ENCODE measurements at places on chromosomes 11 and 22.

DNA sequence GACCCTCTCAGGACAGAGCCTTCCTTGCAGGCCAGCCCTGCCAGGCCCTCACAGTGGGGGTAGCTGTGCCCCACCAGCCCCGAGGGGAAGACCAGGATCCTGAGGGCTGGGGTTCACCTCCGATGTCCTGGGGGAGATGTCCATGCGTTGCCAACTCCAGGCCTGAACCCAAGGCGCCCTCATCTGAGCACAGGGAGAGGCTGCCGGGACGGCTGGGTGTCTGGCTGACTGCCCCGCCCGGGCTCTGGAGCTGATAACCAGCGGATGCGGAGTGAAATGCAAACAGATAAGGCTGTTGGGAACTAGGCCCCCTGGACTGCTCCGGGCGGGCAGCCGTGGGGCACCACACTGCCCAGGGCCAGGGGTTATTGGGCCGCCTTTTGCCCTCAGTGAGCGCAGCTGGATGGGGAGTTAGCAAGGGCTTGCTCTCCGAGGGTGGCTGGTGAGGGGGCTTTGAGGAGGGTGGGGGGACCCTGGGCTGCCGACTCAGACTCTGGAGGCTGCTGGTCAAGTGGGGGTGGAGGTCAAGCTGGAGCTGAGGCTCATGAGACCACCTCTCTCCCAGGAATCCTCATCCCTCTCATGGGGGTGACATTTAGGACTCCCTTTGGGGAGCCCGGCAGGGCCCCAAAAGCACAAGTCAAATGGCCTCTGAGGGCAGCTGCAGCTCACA is 5.6 kb upstream of the MUC6 start:
- DNase-seq = no peak

DNA sequence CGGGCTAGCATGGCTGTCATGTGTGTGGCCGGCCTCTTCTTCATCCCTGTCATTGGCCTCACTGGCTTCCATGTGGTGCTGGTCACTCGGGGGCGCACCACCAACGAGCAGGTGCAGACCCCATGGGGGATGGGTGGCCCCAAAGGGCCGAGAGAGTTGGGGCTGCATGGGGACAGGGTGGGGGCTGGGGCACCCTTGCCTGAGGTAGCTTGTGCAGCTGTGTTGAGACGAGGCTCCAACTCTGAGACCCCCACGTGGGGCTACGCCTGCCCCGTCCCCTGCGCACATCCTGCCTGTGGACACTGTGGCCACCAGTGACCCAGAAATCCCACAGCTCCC is 8.5 kb downstream of the ZDHHC8 start:
- no peak for DNase-seq

GRCh38 chr11:104338186-104338585 is 174.2 kb upstream of the PDGFD start:
- no peak for DNase-seq

DNA sequence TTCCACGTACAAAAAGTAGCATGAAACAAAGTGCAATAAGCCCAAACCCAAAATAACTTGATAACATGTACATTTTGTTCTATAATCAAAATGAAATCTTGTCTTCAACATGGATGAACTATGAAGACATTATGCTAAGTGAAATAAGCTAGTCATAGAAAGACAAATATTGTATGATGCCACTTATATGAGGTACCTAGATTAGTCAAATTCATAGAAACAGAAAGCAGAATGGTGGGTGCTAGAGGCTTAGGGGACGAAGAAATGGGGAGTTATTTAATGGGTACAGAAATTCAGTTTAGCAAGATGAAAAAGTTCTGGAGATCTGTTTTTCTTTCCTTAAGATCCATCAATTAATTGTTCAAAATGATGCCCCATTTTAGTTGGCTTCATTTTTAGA is 7.5 kb downstream of the PGM2L1 start:
- no peak for DNase-seq

DNA sequence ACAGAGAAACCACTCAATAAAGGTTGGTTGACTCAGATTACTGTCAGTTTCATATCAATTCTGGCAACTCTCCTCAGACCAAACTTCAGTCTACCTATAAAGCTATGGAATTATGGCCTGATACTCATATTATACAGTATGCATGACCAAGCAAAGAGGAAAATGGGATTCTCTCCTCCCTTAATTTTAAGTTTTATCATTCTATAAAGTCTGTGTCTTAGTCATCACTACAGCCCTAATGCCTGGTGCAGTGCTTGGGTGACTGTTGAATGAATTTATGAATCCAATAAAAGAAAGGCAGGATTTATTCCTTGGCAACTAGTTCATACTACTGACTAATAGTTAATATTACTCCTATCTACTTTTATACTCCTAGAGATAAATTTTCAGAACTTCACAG is 37.6 kb upstream of the GRAMD1B start:
- no peak for DNase-seq

DNA sequence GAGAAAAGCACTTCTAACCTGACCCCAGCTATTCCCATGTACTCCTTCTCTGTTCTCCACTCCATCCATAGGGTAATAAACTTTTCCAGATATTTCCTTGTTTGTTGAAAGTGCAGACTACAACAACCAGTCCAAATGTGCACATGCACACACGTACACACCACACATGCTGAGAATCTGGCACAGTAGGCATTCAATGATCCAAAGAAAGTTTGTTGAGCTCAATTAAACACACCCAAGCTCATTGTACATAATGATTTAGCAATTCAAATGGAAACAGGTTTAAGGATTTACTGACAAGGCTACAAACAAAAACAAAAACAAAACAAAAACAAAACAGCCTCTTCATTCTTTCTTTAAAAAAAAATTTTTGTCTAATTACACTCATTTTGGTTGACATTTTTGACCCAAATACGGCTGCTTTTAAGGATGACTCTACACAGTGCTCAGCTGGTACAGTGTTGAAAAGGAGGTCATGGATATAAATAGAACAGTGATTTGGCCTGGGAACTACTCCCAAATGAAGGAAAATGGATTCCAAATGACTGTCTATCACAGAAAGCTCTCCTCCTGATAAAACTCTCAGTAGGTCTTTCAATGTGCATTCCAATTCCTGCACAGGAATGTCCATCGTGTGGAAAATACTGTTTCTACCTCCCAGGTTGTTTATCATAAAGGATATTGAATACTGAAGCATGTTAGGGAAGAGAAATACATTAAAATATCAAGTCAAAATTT is 232.2 kb downstream of the GUCY1A2 start:
- no peak for DNase-seq

DNA sequence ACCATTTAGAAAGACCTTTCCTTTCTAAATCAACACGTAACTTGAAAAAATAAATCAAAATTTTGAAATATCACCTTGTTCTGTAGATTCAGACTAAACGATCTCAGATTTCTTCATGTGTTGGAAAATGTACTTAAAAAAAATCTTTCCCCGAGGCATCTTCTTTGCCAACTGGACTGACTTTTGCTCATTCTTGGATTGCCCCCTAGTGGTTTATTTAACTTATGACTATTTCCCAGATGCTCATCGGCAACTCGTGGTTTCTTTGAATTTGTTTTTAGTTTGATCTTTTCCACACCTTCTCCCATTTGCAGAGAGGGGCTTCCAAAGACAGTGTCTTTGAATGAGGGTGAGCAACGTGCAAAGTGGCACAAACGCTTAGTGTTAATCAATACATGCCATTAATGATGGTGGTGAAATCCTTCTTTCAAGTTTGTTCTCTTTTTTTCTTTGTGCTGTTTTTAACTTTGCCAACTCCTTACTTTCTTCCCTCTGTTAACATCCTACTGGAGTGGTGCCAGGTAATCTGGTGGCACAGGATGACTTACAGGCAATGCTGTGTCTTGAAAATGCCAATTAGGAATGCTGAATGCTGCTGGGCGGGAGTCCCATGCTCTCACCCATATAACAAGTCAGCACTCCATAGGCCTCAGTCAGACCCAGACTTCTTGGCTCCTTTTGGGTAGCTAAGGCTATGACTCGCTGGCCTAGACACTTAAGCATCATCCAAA is 18.3 kb downstream of the PRSS23 start:
- peak; percentile 78 for DNase-seq

- peak; percentile 22 for DNase-seq
Measured at GRCh38 chr11:75204685-75205563, 35.6 kb upstream of the TPBGL start.

DNA sequence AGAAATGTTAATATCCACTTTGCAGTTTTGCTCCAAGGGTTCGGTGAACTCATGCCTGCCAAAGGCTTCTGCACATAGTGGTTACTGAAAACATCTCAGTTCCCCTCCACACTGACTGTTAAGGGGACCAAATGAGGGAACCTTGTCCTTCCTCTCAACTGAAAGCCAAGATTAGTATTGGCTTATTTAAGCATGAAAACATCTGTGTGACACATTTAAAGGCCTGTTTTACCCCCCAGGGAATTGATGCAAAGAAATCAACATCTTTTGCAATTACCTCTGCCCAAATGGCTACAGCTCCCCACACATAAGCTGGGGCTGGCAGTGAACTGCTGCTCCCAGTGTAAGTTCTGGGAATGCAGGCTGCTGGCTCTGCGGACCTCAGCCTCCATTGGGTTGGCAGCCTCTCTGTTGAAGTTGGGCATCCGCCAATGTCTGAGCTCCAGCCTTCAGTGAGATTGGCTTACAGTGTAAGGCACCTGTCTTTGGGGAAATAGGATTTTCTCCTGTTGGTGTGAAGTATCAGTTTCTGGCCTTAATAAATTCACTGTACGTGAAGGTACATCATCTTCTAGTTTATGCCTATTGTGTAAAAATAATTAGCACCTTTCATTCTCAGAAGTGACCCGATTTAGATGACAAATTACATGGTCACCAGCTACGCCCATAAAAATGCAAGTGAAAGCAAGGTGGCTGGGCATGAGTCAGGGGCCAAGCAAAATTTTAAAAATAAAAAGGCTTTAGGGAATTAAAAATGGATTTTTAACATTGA is 213.4 kb upstream of the SYN3 start:
- no peak for DNase-seq

DNA sequence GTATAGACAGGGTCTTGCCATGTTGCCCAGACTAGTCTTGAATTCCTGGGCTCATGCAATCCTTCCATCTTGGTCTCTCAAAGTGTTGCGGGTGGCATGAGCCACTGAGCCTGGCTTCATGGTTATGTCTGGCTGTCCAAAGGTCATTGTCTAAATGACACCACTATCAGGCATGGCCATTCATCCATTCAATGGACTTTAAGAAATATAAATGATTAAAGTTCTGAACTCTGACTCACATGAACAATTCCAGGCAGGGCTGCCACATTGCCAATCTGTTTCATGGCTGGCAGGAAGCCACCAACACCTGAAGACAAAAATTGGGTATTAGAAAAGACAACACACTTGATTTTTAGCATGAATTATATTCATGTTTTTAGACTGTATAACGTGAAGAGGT is 4.1 kb downstream of the RTCB start:
- DNase-seq = no peak

DNA sequence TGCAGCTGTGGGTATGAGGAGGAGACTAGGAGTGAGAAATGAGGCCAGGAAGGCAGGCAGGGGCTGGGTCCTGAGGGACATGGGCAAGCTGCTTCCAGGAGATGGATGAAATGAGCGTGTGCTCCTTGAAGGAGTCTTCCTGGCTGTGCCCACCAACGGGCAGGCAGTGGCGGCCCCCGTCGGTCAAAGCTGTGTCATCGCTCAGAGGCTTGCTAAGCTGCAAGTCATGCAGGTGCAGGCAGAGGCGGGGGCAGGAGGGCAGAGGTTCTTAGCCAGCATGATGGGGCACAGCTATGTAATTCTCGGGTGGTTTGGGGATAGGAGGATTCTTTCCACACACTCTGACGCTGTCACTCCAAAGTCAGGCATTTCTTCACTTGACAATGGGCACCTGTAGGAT is 12.5 kb upstream of the PEX26 start:
- no peak for DNase-seq

DNA sequence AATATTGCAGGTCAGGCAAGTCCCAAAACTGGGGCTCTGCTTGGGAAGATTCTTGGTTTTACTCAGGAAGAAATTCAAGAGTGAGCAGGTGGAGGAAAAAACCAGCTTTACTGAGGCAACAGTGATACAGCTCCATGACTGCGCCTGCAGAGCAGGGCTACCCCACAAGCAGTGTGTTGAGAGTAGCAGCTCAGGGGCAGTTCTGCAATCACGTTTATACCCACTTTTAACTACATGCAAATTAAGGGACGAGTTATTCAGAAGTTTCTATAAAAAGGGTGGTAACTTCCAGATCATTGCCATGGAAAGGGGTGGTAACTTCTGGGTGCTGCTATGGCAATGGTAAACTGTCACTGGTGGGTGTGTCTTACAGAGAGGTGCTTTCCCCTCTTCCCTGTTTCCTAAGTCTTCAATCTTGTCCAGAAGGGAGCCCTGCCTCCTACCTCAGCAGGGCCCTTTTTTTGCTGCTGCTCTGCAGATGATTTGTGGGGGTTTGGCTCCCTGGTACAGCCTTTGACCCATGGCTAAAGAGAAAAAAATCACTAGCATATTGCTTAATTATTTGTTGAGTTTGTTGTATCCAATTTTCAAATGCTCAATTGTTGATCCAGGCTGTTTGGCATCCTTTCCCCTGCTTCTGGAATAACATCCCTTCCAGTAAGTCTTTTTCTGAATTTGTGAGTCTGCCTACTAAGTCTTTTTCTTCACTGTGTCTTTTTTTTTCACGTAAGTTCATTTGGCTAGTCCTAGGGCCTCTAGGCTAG is 30.0 kb upstream of the ME3 start:
- DNase-seq = no peak

GRCh38 chr11:14645985-14646900 is 2.6 kb downstream of the PDE3B start:
- DNase-seq = no peak

GRCh38 chr22:26679003-26679629 is 21.7 kb downstream of the MIAT start:
- DNase-seq = peak; percentile 45

DNA sequence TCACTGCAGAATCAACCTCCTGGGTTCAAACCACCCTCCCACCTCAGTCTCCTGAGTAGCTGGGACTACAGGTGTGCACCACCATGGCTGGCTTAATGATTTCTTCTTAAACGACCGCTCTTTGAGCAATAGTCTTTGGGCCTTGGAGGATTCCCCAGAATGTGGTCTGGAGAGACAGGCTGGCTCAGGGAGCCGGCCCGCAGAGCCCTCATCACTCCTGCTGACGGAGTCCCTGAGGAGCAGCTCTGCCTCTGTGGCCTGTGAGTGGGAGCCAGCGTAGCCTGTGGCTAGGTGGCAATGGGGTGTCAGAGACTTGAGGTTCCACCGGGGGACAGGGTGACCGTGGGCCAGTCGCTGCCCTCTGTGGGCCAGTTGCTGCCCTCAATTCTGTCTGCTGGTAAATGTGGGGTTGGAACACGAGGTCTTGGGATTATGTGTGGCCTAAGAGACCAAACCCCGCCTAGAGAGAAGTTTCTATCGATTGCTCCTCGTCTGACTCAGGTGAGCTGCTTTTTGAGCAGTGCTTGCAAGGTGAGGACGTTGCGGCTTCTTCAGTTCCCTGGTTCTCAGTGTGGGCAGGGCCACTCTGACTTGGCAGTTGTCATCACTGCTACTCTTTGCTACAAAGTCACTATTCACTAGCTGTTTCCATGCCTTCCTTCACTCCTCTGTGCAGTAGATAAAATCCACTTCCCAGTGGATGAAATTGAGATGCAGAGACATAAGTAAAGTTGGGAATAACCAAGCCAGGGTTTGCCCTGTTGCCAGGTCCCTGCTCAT is 124.8 kb upstream of the NECTIN1 start:
- DNase-seq = no peak
